Inflammatory macrophage (primary cell): ENCODE measurements at places on chromosomes 7 and 10.

DNA sequence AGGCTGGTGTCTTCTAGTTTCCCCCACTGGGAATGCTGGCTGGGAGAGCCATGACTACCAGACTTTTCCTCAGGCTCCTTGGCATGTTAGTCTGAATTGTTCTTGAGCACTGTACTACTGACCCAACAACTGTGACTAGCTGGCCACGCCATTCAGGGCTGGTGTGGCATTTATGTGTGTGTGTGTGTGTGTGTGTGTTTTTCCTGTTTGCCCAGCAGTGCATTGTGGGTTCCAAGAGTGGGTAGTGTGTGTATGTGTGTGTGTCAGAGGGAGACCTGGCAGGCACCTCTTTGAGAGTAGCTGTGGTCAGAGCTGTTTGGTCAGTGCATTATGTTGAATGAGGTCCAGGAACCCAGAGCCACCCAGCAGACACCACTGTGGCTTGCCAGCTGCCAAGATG, 9.2 kb downstream of the PCBD1 start:
- DNase-seq = no peak

DNA sequence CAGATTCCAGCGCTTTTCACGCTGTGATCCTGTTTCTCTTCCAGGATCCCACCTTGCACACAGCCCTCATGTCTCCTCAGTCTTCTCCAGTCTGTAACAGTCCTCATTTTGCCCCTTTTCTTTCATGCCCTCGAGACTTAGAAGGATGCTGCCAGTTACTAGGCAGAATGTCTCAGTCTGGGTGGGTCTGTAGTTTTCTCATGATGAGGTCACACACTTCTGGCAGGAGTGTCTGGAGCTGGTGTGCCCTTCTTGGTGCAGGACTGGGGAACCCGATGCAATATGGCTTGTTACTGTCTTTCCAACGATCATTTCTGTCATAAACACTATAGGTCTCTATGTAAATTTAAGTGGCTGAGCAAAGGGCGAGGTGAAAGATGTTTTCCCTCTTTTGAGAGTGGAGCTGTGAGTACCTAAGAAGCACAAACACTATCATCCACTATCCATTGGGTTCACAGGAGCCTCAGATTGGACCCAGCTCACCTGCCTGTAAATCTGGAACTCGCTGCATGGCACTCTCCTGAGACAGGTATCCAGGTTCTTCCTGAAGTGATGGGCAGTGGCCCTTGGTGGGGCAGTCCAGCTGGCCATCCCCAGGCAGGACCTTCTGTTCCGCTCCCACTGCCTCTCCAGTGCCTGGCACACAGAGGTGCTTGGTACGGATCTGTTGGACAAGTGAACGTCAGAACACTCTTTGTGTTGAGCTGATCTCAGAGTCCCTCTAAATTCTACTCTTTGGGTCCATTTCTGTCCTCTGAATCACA, 64.3 kb upstream of the ZNF32 start:
- no peak for DNase-seq

GRCh38 chr10:69847458-69847857, 45.8 kb downstream of the COL13A1 start:
- no peak for DNase-seq

DNA sequence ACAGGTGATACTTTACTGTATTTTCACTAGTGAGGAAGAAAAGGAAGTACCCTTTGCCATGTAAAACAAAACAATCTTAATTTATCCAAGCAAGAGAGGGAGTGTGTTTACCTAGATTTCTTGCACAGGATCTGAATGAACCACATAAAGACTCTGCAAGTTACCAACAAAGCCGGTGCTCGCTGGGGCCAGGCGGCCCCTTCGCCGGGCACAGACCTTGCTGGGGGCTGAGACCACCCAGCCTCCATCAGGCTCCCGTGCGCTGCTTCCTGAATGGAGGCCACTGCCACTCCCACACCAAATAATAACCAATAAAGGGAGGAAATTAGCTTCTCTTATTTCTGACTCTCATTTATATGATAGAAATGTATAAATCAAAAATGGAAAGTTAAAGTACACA, 625.0 kb upstream of the ADARB2 start:
- no peak for DNase-seq

DNA sequence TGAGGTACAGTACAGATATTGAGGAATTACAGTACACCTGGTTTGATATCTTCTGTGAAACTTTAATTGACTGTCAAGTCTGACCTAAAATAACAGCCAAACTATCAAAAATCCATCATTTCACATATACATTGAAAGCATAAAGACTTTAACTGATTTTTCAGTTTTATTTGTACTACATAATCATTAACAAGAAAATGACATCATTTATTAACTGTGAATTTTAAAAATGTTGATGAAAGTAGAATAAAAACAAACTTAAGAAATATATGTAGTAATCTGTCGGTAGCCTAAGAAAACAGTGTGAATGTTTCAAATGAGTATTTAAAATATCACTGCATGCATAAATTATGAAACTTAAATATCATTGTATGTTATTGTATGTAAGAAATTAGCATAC, 836.7 kb upstream of the GHITM start:
- DNase-seq = no peak

GRCh38 chr10:59771162-59771807, 18.0 kb upstream of the MRLN start:
- no peak for DNase-seq

- no peak for DNase-seq
These were observed 355.6 kb downstream of the ETV1 start for GRCh38 chr7:13633857-13634256.

DNA sequence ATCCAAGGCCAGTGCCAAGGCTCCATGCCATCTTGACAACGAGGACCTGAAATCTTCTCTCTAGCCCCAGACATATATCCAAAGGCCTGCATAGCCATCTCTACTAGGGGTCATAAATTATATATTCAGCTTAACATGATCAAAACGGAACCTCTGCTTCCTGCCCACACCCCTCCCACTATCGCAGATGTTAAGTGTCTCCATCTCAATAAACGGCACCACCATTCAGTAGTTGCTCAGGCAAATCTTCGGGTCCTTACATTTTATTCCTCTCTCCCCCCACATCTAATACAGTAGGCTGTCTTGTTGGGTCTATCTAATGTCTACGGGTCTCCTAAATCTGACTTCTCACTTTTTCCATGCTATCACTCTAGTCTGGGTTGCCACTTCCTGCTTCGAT, 201.1 kb upstream of the PLXNA4 start:
- no peak for DNase-seq

GRCh38 chr7:80499350-80499953, 12.4 kb downstream of the GNAT3 start:
- peak; percentile 54 for DNase-seq

DNA sequence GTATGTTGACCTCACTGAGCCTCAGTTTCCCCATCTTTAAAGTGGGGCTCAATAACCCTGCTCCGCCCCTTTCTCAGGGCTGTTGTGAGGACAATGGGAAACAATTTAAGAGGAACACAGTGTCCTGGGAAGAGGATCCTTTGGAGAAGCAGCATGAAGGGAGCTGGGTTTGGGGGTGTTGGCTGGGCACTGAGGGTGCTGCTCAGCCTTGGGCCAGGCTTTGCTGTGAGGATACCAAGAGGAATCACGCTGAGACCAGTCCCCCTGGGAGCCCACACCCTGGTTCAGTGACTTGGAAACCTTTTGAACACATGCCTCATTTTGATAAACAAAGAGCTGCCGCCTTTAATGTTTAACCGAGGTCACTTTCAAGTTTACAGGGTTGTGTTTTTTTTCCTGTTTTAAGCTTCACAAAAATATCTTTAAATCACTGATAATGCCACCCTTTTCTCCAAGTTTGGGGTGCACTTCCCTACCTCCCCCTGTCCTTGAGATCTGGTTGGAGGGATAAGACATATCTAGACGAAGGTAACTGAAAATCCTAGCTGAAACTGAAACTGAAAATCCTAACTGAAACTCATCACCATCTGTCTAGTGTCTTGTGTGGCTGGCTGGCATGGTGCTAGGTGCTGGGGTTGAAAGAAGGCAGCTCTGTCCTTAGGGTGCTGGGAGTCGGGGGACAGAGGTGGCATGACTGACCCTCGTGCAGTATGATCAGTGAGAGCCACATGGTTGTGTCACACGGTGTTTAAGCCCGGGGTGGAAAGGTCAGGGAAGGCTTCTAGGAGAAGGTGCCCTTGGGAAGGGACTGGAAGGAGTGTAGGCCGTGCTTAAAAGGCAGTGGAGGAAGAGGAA, 27.7 kb downstream of the ZNF775 start:
- no peak for DNase-seq

GRCh38 chr7:129514683-129515082, 12.4 kb downstream of the SMKR1 start:
- no peak for DNase-seq

DNA sequence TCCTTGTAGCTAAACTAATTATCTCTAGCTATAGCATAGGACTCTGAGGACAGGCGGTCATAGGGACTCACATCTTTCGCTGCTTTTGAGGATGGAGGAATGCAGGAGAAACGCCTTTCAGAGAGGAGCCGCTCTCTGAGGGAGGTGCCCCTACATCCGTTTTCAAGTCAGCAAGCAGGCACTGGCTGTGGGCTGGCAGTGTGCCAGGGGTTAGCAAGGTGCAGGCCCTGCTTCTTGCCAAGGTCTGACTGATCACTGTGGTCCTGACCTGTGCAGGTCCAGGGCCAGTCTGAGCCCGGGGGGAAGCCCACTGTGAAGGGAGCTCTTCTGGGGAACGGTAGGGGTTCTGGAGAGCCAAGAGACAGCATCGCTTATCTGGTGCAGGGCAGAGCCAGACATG, 89.4 kb downstream of the SH3PXD2A start:
- no peak for DNase-seq

GRCh38 chr10:3624367-3624766, 160.6 kb downstream of the KLF6 start:
- DNase-seq = no peak

GRCh38 chr10:125146791-125147579, 13.4 kb downstream of the CTBP2 start:
- peak; percentile 60 for DNase-seq

DNA sequence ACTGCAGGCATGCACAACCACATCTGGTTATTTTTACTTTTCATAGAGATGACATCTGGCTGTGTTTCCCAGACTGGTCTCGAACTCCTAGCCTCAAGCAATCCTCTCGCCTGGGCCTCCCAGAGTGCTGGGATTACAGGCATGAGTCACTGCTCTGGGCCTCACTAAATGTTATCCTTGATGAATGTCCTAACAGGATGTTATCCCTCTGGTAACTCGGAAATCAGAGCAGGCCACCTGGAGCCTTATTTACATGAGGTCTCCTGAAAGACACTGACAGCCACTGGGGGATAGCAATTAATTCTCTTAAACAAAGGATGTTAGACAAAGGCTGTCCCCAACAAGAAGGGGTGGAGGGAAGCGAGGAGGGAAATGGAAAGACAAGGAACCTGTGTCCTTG, 4.5 kb upstream of the ZNF438 start:
- no peak for DNase-seq

DNA sequence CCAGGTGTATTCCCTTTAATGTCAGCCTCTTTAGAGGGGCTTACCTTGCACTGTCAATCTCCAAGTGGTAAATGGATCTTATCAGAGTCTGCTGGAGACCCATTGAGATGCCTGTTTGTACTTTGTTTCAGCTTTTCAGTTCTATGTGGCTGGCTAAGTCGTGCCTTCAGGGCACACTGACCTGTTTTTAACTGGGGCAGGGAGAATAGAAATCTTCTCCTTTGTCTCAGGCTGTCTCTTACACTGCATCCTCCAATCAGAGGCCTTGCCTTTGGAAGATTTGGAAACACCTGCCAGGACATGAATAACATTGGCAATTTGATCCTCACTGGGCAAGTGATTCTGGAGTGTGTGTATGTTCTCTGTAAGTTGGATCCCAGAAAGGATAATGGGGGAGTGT, 65.0 kb downstream of the POU6F2 start:
- DNase-seq = no peak

- no peak for DNase-seq
These were observed 36.3 kb upstream of the ANTXRL start for GRCh38 chr10:46250481-46250880.

DNA sequence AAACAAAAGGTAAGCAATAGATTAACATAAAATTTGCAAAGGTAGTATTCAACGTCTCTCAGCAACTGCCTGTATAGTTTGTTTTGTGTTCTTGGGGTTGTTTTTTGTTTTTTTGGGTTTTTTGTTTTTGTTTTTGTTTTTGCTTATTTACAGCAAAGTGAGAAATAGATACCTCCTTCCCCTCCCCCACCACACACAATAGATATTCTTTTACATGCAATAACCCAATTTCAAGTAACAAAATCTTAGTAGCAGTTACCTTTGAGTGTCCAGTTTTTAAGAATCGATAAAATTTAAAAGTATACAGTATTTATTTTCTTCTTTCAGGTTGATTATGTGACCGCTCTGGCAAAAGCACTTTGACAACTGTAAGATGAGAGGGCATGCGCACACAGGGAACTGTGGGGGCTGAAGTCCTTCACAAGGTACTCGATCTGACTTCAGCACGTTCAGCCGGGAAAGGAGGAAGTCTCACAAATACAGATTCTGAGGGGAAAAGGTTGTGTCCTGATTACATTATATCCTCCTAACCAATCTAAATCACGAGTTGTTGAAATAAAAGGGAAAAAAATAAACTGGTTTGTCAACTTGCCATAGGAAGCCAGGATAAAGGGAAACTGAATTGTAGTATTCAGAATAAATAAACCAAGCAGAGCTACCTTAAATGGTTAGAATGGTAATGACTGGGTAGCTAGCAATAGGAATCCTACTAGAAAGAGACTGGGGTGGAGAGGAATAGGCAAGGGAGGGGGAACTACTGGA, 47.8 kb downstream of the CPEB3 start:
- peak; percentile 79 for DNase-seq

GRCh38 chr10:4296161-4296560, 511.2 kb upstream of the KLF6 start:
- DNase-seq = no peak

GRCh38 chr10:29394321-29394932, 105.6 kb downstream of the LYZL1 start:
- DNase-seq = no peak

GRCh38 chr10:69842882-69843281, 41.2 kb downstream of the COL13A1 start:
- DNase-seq = peak; percentile 6

DNA sequence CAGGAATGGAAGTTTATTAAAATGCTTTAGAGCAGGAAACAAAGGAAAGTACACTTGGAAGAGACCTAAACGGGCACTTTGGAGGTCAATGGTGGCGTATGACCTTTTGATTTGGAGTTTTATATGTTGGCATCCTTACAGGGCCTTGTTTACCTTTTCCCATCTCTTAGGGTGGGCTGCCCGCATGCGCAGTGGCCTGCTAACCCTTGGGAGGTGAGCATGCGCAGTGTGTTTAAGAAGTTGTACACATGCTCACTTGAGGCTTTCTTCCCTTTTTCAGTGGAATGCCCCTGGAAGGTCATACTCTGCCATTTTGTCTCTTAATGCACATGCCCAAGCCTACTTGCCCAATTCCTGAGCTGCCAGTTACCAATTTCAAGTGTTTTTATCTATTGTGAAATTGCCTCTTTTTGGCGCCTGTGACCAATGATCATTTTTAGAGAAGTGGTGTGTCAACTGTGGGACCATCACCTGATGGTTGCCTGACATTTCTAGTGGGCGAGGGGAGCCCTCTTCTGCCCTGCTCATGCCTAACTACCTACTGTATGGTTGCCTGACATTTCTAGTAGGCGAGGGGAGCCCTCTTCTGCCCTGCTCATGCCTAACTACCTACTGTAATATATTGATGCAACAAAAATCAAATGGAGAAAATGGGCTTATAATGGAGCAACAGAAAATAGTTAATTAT, 138.0 kb downstream of the PPP1R9A start:
- DNase-seq = peak; percentile 12

- peak; percentile 10 for DNase-seq
These were observed 52.0 kb downstream of the STK32C start for GRCh38 chr10:132255489-132256344.
